ENCODE measurements at places on chromosomes 4 and X.

- DNase-seq: no peak
These were observed 47.8 kb upstream of the SETD7 start for GRCh38 chr4:139603576-139604410.

GRCh38 chr4:155060419-155060818 lies 148.0 kb upstream of the NPY2R start:
- DNase-seq: no peak

DNA sequence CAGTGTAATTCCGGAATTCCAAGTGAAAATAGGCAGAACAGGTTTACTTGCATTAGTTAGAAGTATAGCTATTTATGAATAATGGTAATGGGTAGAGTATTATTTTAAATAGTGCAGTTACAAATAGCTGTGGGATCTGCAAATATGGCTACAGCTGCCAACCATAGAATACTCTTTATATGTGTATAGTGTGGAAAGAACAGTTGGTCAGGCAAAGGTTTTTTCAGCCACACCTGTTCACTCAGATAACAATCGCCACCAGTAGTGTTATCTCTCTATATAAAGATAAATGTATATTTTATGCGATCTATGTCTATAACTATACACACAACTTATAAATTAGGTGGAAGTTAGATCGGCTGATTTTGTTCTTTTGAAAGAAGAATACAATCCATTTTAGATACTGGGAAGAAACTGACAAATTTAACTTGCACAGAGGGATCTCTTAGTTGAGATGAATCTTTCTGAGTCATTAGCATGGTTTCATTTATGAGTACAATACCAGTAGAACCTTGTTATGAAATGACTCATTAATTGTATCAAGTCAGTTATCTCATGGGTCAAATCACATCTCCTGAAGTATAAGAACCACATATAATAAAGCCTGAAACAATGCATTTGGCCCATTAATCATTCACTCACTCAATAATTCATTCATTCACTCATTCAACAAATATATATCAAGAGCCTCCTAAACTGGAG lies 100.9 kb upstream of the NR3C2 start:
- DNase-seq: peak; percentile 3

DNA sequence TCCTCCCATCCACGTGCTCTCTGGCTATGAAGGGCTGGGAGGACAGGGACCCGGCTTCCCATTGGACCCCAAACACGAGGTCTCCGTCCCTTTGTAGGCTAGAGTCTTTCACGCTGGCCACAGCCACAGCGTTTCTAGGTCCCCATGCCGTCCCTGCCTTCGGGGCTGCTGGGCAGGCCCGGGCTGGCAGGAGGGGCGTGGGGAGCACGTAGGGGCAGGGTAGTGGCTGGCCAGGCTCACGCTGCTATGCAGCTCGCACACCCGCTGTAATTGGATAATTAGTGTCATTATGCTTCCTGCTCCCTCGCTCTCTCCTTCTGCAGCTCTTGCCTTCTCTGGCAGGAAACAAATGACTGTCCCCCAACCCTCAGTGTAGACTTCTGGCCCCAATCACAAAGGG lies 9.8 kb downstream of the ATP2B3 start:
- no peak for DNase-seq

- DNase-seq: no peak
These were observed 86.3 kb downstream of the GPRIN3 start for GRCh38 chr4:89221167-89221867.

GRCh38 chrX:130267956-130268448 lies 697 bp downstream of the ZNF280C start:
- no peak for DNase-seq

DNA sequence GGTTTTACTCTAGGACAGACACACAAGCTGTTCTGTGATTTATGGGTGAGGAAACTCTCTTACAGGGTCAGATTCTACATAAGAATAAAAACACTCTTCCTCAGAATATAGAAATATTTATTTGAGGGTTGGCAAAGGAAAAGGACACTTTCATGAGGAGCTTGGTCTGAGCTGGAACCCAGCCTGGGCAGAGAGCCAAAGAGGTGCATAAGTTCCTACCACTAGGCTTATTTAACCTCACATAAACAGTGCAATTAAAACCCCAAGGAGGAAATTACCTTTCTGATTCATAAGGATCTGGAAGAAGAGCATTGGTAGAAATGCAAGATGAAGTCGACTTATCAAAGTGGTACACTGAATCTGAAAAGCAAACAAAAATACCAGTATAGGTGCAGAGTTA lies 32.9 kb downstream of the SETD7 start:
- no peak for DNase-seq

DNA sequence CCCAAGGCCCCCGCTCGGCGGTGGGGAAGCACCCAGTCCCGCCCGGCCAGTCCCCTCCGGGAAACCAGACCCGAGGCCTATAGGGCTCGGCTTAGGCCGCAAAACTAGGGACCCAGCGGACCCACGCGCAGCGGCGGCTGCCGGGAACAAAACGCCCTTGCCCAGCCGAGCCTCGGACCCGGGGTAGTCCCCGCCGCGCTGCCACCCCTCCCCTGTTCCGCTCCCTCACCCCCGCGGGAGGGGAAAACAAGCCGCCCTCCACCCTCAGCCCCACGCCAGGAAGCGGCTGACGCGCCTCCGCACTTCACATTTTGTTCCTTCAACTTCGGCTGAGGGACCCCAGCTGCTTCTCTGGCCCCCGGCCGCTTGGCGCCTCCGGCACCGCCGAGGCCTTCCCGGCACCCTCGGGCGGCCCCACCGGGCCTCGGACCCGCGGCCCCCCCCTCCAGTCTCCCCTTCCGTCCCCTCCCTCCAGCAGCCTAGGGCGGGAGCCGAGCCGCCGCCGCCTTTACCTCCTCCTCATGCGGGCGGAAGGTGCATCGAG lies 694 bp downstream of the PDS5A start:
- no peak for DNase-seq

DNA sequence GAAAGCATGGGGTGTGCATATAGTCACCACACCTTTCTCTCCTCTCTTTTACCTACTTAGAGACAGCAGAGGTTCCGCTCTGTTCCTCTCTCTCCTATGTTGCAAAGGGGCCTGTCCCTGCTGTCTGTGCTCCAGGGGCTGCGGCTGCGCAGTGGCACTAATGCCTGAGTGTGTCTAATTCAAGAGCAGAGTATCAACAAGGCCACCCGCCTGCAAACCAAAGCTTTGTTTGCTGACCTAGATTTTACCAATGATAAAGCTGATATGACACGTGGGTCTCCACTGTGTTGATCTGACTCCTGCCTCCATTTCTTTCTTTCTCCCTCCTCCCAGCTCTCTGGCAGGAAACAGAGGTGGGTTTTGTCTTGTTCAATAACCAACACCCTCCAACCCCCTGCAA lies 74.9 kb downstream of the NSG1 start:
- no peak for DNase-seq

DNA sequence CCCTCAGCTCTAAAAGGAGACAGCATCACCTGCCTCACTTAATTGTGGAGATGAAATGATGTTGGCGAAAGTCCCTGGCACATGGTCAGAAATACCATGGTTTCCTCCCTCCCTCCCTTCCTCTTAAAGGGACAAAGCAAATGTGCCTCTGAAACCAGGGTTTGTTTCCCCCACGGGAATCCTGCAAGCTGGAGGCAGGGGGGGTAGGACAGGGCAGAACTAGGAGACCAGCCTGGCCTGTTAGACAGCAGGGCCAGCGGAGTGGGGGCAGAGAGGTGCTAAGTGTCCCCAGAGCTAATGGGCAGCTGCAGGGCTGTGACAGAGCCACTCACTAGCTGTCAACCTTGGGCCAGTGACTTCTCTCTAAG lies 5.7 kb downstream of the RTL5 start:
- DNase-seq: no peak

DNA sequence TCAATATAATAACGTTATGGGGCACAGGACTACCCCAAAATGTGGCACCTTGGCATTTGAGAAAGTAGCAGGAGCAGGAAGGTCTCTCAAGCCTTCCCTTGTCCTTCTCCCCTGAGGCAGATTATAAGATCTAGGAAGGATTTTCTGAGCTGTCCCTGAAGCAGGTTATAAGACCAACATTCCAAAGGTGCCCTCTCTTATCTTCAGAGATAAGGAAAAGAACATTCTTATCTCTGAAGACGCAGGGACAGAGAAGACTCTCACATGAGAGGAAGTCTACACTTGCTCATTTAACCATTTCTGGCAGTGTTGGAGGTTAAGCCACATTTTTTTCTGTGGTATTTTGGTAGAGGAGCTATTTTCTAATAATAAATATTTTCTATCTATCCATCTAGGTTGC lies 437.9 kb upstream of the MAOA start:
- DNase-seq: no peak

GRCh38 chrX:53456254-53456653 lies 22.1 kb upstream of the HSD17B10 start:
- no peak for DNase-seq

GRCh38 chrX:94089149-94089548 lies 415.1 kb downstream of the FAM133A start:
- no peak for DNase-seq

- no peak for DNase-seq
These were observed 144.6 kb upstream of the IGFBP7 start for GRCh38 chr4:57254754-57255153.

GRCh38 chr4:26267087-26267486 lies 53.7 kb upstream of the RBPJ start:
- no peak for DNase-seq

GRCh38 chr4:151402145-151402865 lies 6.7 kb upstream of the FHIP1A start:
- no peak for DNase-seq

DNA sequence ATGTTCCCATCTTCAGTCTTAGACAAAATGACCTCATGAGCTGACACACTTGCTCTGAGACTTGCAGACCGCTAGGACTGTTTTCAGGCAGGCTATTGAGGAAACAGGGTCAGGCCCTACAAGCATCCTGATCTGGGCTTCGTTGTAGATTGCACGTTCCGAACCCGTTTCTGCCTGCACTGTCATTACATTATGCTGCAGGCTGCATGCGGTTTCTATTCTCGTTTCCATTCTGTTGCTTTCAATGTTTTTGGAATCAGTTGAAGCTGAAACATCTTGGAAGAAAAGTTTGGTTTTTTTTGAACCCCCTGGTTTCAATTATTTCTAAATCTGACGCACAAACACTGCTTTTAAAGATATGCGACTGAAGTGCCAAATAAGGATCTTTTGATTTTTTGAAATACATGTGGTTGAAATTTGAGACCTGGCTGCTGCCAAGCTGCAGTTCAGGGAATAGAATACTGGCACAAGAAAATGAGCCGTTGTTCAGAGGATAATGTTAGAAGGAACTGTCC lies 716.1 kb upstream of the INTU start:
- DNase-seq: no peak

GRCh38 chr4:120692964-120693363 lies 229.6 kb downstream of the PRDM5 start:
- DNase-seq: peak; percentile 72

GRCh38 chr4:48162162-48162561 lies 28.1 kb upstream of the TXK start:
- no peak for DNase-seq

- DNase-seq: no peak
These were observed 18.4 kb upstream of the ZNF41 start for GRCh38 chrX:47501226-47502074.

DNA sequence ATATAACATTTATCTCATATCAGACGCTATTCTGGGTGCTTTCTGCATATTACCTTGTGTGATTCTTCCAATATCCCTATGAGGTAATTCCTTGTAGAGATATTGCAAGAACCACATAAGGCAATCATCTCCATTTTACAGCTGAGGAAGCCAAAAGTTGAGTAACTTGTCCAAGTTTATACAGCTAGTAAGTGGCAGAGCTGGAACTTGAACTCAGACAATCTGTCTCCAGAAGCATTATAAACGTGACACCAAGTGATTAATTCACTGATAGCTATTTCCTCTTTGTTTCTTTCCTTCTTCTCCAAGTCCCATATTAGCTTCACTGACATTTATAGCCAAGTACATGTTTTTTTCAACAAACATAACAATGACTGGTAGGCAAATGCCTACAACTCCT lies 7.3 kb downstream of the EMCN start:
- DNase-seq: no peak

DNA sequence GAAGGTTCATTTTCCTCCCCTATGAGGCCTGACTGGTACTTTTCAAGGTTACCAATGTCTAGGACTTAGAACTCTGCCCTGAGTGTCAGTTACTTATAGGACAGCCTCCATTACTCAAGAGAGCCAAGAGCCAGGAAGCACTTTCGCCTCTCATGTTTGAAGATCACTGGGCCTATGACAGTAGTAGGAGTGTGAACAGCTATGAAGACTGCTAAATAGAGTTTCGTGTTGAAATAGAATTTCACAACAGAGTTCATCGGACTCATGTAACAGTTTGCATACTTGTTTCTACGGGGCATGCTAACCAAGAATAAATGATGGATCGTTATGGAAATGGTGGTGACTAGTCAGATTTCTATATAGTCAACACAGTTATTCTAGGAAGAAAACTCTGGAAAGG lies 97.8 kb upstream of the GPC4 start:
- no peak for DNase-seq

GRCh38 chrX:49165901-49166881 lies 3.6 kb downstream of the MAGIX start:
- DNase-seq: peak; percentile 77

- DNase-seq: no peak
These were observed 253.0 kb downstream of the PTTG2 start for GRCh38 chr4:38213083-38213805.

DNA sequence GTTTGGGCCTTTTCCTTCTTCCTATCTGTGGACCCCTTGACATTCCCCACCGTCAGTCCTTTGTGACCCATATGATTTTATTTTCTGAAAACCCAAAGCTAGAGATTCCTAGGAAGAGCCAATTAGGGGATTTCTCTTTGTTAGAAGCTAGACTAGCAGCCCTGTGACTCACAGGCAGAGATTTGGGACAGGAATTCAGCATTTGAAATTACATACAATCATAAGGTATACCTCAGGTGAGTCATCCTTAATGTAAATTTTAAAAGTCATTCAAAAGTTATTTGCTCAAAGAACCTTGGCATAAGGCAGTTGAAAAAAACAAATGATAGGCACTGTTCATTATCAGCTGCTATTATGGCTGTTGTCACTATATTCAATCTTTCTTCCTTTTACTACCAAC lies 40.6 kb downstream of the USP26 start:
- no peak for DNase-seq

DNA sequence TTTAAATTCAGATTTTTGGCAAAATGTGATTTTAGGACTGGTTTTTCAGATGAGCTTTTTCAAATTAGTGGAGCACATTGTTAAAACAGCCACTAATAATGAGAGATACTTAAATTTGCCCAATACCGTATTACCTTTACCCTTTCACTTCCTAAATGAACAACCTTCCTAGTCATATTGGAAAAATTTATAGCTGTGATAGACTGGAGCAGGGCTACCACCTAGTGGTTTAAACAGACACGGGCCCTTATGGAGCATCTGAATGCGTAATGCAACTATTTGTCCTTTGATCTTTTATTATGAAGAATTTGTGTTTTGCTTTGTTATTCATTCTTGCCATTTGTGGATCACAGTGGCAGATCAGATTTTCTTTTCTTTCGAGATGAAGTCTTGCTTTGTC lies 72.7 kb downstream of the KDM6A start:
- DNase-seq: no peak

DNA sequence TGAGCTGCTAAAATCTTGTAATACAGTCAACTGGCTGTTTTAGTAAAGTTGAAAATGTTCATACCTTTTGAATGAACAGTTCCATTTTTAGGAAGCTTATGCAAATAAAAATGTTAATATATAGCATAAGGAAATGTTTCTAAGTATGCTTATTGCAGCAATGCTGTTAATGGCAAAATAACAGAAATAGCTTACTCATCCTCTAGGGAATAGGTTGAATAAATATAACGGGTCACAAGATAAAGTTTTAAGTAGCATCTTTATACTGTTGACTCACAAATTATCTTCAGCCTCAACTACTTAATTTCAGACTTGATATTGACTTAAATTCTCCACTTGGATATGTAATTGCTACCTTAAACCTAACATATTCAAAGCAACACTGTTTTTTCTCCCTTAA lies 27.7 kb downstream of the HERC3 start:
- no peak for DNase-seq

Measured in epithelial cell of prostate (primary cell).